ENCODE measurements at places on chromosomes 16 and 17.

- no peak for DNase-seq
These were observed 662 bp downstream of the WIPF2 start for GRCh38 chr17:40219594-40220338.

DNA sequence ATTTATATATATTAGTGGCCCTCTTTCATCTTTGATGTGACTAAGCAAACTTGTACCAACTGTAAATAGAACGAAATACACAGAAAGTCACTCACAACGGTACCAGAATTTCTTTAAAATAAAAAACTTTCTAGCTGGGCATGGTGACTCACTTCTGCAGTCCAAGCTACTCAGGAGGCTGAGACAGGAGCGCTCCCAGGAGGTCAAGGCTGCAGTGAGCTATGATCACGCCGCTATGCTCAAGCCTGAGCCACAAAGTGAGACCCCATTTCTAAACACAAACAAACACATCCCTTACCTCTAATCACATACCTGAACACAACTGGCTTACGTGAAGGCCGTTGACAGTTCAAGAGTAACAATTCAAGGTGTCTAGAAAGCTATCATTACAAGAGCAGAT lies 29.7 kb downstream of the STAT5B start:
- no peak for DNase-seq

GRCh38 chr16:14549789-14550153 lies 80.3 kb downstream of the PARN start:
- DNase-seq: no peak

- no peak for DNase-seq
These were observed 6.3 kb upstream of the XAF1 start for GRCh38 chr17:6749519-6749918.

DNA sequence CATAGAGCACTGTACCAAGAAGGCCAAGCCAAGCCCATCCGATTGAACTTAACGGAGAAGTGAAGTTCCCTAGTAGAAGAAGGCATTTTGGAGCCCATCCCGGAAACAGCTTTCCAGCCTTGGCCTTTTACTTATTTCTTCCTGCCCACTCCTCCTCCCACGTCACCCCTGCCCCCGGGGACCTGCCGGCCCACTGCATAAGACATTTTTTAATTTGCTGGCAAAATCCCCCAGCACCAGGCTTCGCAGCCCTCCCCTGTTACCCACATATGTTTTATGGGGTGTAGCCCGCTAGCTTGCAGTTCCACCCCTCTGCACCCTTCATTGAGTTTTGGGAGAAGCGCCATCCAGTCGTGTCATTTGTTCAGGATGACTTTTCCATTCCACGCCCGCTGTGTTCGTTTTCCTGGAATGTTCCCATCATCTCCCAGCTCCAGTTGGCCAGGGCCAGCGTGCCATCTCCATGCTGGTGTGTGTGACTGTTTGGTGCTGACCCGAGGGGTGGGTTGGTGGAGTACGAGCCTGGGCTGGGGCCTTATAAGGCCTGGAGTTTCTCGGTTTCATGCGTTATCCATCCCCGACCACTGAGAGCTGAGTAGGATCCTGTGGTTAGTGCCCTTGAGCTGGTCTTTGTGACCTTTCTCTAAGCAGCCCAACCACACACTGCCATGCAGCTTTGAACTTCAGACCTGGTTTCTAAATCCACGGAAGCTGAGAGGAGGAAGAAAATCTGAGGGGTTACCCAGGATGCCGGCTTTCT lies 20.0 kb upstream of the TBX2 start:
- DNase-seq: no peak

- no peak for DNase-seq
These were observed 16.5 kb upstream of the CLEC18C start for GRCh38 chr16:70157105-70157476.

- DNase-seq: no peak
These were observed 17.9 kb downstream of the CA7 start for GRCh38 chr16:66862023-66862520.

GRCh38 chr17:16460796-16461605 lies 31.0 kb downstream of the LRRC75A start:
- DNase-seq: no peak

- no peak for DNase-seq
These were observed 16.6 kb downstream of the TMC6 start for GRCh38 chr17:78111727-78112517.

DNA sequence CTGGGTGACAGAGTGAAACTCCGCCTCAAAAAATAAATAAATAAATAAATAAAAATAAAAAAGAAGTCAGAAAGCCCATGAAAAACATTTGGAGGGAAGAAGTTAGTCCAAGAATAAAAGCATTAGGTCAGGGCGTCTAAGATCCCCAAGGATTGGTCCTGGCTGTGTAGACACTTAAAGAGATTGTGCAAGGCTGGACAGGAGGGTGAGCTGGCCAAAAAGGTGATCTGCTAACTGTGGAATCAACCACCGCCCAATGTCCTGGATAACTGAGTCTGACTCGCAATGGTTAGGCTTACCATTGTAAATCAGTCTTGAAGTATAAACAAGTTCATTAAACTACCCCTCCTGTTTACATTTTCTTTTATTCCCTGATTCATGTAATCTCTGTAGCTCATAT lies 8.8 kb upstream of the ABCA8 start:
- no peak for DNase-seq

DNA sequence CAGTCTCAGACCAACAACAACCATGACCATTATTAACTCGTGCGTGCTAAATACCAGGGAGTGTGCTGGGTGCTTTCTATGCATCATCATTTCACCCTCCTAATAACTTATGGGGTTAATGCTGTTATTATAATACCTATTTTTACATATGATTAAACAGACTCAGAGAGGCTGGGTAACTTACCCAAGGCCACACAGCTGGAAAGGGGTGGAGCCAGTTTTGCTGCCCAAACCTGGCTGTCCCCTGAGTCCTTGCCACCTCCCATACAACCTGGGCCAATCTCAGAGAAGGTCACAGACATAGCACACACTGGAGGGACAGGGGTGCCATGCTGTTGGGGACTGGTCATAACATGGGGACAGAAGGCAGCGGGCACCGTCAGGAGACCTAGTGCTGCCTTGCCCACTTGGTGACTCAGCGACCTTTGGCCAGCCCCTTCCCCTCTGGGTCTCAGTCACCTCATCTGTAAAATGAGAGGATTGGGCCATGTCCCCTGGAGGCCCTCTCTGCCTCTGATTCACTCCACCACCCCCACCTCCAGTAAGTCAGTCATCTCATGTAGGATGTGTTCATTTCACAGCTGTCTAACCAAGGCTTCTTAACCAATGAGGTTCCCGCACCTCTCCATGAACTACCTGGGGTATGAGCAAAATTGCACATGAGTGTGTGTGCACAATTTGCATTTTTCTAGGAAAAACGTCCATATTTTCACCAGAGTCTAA lies 11.4 kb upstream of the FADS6 start:
- no peak for DNase-seq

GRCh38 chr16:23874613-23875294 lies 39.0 kb downstream of the PRKCB start:
- DNase-seq: no peak

- no peak for DNase-seq
These were observed 142.6 kb downstream of the UTP18 start for GRCh38 chr17:51402899-51403298.

DNA sequence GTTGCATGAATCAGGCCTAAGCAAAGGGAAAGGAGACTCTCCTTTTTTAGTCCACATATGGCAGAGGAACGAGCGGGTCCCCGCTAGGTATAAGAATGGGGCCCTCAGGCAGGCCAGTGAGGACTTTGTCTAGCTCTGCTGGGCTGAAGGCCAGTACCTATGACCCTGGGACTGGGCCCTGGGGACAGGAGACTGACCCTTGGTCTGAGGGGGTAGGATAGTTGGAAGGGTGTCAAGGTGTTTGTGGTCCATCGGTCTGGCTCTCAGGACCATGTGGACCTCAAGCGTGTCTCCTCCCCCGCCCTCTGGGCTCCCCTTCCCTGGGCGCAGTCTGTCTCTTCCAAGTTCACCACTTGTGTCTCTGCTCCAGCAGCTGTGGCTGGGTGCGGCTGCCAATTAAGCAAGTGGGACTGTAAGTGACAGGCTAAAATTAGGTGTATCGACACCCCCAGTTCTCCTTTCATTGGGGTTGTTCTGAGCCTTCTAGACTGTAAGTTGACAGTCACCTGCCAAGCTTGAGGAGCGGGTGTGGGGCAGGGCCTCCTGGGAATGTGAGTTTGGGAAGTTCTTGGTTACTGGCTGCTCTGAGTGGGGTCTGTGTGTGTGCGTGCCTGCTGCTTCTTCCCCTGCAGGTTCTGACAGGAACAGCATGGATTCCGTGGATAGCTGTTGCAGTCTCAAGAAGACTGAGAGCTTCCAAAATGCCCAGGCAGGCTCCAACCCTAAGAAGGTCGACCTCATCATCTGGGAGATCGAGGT lies 24.5 kb downstream of the AKAP1 start:
- DNase-seq: no peak

- no peak for DNase-seq
These were observed 630 bp downstream of the ESRP2 start for GRCh38 chr16:68235108-68235886.

DNA sequence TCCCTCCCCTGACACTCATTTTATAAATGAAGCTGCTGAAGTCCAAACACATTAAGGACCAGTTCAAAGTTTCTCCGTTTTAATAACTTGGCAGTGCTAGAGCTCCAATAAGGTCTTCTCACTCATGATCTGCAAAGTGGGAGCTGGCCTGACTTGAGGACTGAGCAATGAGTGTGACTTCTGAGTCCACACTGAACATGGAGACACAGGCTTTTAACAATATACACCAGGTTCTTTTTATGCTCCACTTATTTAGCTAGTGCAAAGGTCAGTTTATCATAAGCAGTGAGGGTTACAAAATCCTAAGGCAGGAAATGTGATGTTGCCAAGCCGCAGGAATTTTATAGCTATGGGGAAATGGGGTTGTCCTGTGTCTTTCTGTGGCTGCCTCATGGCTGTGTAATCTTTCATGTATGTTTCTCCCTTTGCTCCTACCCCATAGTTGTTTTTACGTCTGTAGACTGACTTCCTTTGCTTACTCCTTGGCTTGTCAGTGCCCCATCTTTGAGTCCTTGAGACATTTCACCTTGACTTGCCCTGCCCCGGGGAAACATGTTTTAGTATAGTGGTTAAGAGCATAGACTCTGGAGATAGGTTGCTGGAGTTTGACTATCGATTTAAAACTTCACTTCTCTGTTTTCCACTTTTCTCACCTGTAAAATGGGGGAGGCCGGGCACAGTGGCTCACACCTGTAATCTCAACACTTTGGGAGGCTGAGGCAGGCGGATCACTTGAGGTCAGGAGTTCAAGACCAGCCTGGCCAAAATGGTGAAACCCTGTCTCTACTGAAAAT lies 12.2 kb upstream of the MMD start:
- no peak for DNase-seq

- no peak for DNase-seq
These were observed 169.1 kb downstream of the XYLT1 start for GRCh38 chr16:17301593-17302135.

DNA sequence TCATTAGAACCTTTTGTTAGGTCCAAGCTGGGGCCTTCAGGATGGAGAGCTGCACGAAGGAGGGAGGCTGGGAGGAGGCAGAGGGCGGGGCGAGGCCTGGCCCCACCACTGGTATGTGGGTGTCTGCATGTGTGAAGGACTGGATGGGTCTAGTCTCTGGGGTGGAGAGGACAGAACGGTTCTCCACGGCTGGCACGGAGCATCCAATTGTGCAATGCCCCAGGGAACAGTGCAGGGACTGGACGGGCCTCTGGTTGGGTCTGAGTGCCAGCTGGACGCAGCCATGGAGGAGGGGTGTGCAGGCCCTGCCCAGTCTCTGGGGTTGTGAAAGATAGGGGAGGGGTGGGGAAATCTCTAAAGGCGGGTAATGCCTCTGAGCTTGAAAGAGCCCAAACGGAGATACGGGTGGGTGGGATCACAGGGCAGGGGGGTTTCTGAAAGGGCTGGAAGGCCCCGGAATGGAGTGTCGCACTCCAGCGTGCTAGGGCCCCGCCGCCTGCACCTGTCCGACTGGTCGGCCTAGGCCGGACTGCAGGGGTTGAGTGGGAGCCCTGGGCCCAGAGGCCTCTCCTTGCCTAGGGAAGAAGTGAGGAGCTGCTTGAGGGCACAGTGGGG lies 1.6 kb downstream of the PPL start:
- no peak for DNase-seq

- DNase-seq: no peak
These were observed 157.4 kb downstream of the PRKCA start for GRCh38 chr17:66459811-66460270.

DNA sequence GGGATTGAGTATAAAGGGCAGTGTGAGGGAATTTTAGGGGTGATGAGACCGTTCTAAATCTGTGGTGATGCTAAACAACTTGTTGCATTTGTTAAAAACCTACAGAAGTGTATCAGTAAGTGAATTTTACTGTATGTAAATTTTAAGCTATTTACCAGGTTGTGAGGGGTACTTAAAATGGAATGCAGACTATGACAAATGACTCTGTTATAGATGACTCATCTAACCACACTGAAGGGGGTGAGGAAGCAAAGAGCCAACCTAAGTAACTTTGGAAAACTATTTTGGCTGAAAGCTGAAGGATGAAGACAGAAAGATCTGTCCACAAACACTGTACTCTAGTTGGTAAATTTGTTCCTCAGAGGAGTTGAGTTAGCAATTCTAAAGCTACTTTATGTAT lies 5.3 kb upstream of the MKS1 start:
- no peak for DNase-seq

- no peak for DNase-seq
These were observed 33.9 kb upstream of the CDRT4 start for GRCh38 chr17:15501282-15501681.

GRCh38 chr17:3905017-3905520 lies 11.2 kb downstream of the P2RX1 start:
- DNase-seq: no peak

DNA sequence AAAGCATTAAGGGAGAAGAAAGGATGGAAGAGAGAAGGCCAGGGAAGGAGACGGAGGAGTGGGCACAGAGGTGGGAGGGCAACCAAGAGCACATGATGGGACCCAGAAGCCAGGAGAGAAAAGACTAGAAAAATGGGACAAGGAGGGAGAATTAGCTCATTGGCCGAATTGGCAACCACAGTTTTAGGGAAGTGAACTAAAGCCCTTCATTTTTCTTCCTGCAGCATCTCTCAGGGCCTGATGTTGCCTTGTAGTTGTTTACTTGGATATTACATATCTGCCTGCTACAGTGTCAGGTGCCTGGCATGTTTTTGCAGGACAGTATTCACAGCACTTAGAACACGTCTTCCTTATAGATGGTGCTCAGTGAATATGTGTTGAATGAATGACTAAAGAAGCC lies 19.0 kb downstream of the EMP2 start:
- no peak for DNase-seq

GRCh38 chr16:83674931-83675535 lies 132.7 kb upstream of the HSBP1 start:
- DNase-seq: no peak

GRCh38 chr17:73103641-73104335 lies 11.3 kb upstream of the SLC39A11 start:
- no peak for DNase-seq

GRCh38 chr16:4085405-4085970 lies 30.8 kb downstream of the ADCY9 start:
- no peak for DNase-seq

GRCh38 chr16:23293016-23293415 lies 9.1 kb upstream of the SCNN1B start:
- no peak for DNase-seq

DNA sequence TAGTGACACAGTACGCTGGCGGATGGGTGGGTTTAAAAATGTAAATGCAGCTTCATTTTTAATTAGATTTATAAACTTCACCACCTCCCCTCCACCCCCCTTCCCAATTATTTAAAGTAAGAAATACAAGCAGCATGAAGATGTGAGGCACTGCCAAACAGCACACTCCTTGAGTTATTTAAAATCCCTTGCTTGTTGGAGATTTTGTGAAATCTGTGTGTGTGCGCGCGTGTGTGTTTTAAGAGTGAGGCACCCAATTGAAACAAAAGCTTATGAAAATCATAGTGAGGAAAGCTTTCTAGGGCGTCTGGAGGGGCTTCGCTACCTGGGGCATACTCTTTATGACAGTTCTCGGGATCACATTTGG lies 219.6 kb upstream of the IRX3 start:
- DNase-seq: no peak
